ENCODE measurements at places on chromosomes 3 and 15.

- no peak for DNase-seq
These were observed 13.2 kb upstream of the NFKBIZ start for GRCh38 chr3:101836160-101836559.

DNA sequence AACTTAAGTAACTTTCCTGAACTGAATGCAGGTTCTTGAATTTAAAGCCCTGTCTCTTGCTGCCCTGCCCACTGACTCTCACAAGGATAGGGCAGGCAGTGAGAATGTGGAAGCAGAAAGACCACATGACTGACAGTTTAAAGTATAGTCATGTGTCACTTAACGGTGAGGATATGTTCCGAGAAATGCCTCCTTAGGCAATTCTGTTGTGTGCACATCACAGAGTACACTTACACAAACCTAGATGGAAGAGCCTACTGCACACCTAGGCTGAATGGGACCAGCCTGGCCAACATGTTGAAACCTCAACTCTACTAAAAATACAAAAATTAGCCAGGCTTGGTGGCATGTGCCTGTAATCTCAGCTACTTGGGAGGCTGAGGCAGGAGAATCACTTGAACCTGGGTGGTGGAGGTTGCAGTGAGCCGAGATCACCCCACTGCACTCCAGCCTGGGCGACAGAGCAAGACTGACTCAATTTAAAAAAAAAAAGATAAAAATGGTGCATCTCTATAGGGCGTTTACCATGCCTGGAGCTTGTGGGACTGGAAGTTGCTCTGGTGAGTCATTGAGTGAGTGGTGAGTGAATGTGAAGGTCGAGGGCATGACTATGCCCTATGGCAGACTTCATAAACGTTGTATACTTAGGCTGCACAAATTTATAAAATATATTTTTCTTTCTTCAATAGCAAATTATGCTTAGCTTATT is 18.9 kb upstream of the COPG1 start:
- DNase-seq, result no peak

DNA sequence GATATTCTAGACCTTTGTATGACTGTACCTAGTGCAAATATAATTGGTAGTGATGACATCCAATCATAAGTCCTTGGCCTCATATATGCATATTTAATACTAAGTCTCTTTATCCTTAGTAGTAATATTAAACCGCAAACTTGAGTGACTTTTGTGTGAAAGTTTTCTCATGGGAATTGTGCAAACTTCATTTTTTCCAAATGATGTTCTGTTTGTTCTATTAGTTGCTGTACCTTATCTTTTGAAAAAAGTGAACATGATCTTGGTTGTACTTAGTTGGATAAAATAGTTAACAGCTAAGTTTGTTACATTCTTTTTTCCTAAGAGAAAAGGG is 43.2 kb downstream of the TMEM45A start:
- DNase-seq, result no peak

GRCh38 chr3:46928282-46928681 is 48.3 kb downstream of the CCDC12 start:
- no peak for DNase-seq

GRCh38 chr3:11568503-11569155 is 75.1 kb downstream of the VGLL4 start:
- DNase-seq, result no peak

DNA sequence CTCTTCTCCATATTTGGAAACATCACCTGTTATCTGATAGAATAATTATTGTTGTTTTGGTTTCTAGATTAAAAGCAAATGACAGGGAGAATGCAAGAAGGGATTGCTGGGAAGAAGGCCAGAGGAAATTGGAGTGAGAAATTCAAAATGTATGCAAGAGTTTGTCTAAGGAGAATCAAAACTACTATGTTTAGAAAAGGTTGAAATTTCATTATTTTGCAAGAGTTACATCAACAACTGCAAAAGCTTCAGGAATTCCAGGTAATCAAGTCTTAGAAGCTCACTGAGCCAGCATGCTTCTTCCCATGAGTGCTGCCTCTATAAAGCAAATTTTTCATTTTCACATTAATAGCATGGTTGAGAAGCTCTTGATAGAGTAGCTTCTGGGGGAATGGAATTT is 177.2 kb upstream of the GBE1 start:
- DNase-seq, result no peak

GRCh38 chr3:128438488-128439072 is 28.1 kb downstream of the DNAJB8 start:
- no peak for DNase-seq
